ENCODE measurements at places on chromosomes 3 and 15.

- DNase-seq, result no peak
Measured at GRCh38 chr3:128040660-128041059, 11.6 kb upstream of the SEC61A1 start.

- no peak for DNase-seq
Measured at GRCh38 chr15:81224232-81224631, 27.6 kb downstream of the IL16 start.

GRCh38 chr15:62469874-62470688, 305.0 kb upstream of the C2CD4B start:
- DNase-seq, result no peak

- no peak for DNase-seq
Measured at GRCh38 chr15:68677996-68678395, 99.2 kb downstream of the CORO2B start.

GRCh38 chr15:88193415-88193814, 63.1 kb downstream of the NTRK3 start:
- DNase-seq, result no peak

- no peak for DNase-seq
Measured at GRCh38 chr15:87215100-87215499, 1041.4 kb downstream of the NTRK3 start.

Measured in cerebellar nuclear complex (tissue), 1 donor.